A549 treated with RU486 at 1 μM for 4 hours (cell line): ENCODE measurements at places on chromosomes 5 and 9. TPM values are rescaled to one million over a fixed set of nuclear protein-coding genes. Genes with fewer than 3 reads are reported as not detected.

Gene UNC5A
- total RNA-seq, result 0.13 to 0.41 TPM (median 0.27 TPM) in 5 replicates

Gene TMEM250
- total RNA-seq, result 32.6 to 51.5 TPM (median 44.6 TPM) in 5 replicates

Gene AGPAT2
- 69.1 to 126 TPM (median 109 TPM) in 5 replicates for total RNA-seq

Gene PCDHA9
- 0.04 TPM in 1 of 5 replicates, not detected in the others for total RNA-seq

Gene C5orf58
- not detected in 5 replicates for total RNA-seq

Gene BHMT2
- total RNA-seq, result 0.15 TPM in 1 of 5 replicates, not detected in the others

Gene NOTCH1
- total RNA-seq, result 7.0 to 13.1 TPM (median 10.8 TPM) in 5 replicates

Gene CDH18
- total RNA-seq, result not detected in 5 replicates

Gene MEIKIN
- total RNA-seq, result not detected in 5 replicates

Gene FOXD4L4
- total RNA-seq, result 0.03 TPM in 1 of 5 replicates, not detected in the others

Gene CRHBP
- total RNA-seq, result 0.05 to 0.42 TPM (median 0.21 TPM) in 3 of 5 replicates, not detected in the others
